SK-MEL-5 (cell line): ENCODE measurements at places on chromosomes 1 and 21. TPM values are rescaled to one million over a fixed set of nuclear protein-coding genes. Genes with fewer than 3 reads are reported as not detected.

The OVAAL gene
- total RNA-seq = 23.6 and 25.8 TPM in 2 replicates

The SIPA1L2 gene
- total RNA-seq = 9.2 and 9.5 TPM in 2 replicates

- DNase-seq = peak; percentile 61
Observed at GRCh38 chr1:175757381-175758015, 14.1 kb upstream of the TNR start.

GRCh38 chr1:230821346-230821745, 47.0 kb downstream of the C1orf198 start:
- DNase-seq = peak; percentile 8
